ENCODE measurements at places on chromosomes 13 and 19. TPM values are rescaled to one million over a fixed set of nuclear protein-coding genes. Genes with fewer than 3 reads are reported as not detected.

DNA sequence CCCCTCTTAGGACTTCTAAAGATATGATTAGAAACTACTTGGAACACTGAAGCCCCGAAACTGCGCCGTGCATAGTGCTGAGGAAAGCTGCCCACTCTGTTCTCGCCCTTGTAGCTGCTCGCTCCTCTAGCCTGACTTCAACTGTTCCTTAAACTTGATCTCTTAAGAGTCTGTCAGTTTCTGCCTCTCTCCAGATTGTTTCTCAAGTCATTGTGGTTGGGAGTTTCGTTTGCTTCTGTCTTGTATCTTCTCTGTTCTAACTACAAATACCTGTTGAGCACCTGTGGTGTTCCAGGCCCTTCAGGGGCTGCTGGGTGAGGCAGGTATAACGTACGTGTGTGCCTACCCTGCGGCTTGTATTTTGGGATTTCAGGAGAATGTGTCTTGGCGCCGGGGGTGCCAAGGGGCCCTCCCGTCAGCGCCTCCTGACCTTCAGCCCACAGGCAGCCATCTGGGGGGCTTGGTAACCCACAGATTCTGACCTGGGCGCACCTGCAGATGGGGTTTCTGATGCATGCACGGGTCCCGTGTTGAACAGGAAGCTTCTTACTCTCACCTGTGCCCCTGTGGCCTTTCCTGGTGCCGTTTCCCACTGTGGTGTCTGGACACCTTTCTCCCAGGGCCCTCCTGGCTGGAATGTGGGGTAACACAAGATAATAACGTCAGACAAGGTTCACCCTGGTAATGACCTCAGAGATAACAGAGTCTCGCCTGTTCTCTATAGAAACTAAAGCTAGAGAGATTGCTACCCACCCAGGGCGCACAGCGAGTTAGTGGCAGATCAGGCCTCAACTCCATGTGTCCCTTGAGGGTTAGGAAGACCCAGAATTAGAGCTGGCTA is 17.2 kb upstream of the DCUN1D2 start:
- H3K4me1 ChIP-seq, result no peaks in the 10 kb centered on the region
- no peak overlapping the region for H3K27ac ChIP-seq
- H3K27me3 ChIP-seq, result no peaks in the 10 kb centered on the region
- H3K4me3 ChIP-seq, result no peak overlapping the region
- DNase-seq, result no peak
- peaks cover 15% of the 10 kb centered on the region for H3K36me3 ChIP-seq

GRCh38 chr19:18502246-18502637 is 19.6 kb downstream of the ELL start:
- H3K27me3 ChIP-seq, result no peaks in the 10 kb centered on the region
- no peak overlapping the region for H3K4me3 ChIP-seq
- H3K36me3 ChIP-seq, result no peaks in the 10 kb centered on the region
- H3K4me1 ChIP-seq, result peaks cover 11% of the 10 kb centered on the region
- H3K27ac ChIP-seq, result no peak overlapping the region

The ZNF790 gene
- 5.8 TPM for total RNA-seq

The CIC gene
- total RNA-seq, result 67.4 TPM

The ARRDC5 gene
- total RNA-seq, result not detected
